ENCODE measurements at places on chromosomes 4 and X. TPM values are rescaled to one million over a fixed set of nuclear protein-coding genes. Genes with fewer than 3 reads are reported as not detected.

The DCX gene
- total RNA-seq = not detected

The SMIM43 gene
- total RNA-seq = 6.6 TPM

The NKX6-1 gene
- total RNA-seq = 18.6 TPM

The MRPL1 gene
- total RNA-seq = 19.4 TPM

The SLC6A14 gene
- total RNA-seq = not detected

The PCDH19 gene
- total RNA-seq = under 0.01 TPM

The SPIN2A gene
- 0.99 TPM for total RNA-seq

The VEGFC gene
- 37.2 TPM for total RNA-seq

The CFAP47 gene
- total RNA-seq = not detected

The GBA3 gene
- total RNA-seq = not detected

The GSX2 gene
- not detected for total RNA-seq

The ZNF711 gene
- total RNA-seq = under 0.01 TPM

The SMR3B gene
- total RNA-seq = not detected

The SATL1 gene
- total RNA-seq = not detected

The SUPT20HL2 gene
- total RNA-seq = not detected

The MYOZ2 gene
- 0.15 TPM for total RNA-seq

The GRID2 gene
- total RNA-seq = not detected

The AKAP14 gene
- total RNA-seq = not detected

The LRRC66 gene
- total RNA-seq = 0.83 TPM

The TIGD2 gene
- 9.6 TPM for total RNA-seq

The RNF212 gene
- 4.6 TPM for total RNA-seq

The FOXR2 gene
- total RNA-seq = not detected

The TIMM8A gene
- total RNA-seq = 3.9 TPM

The BTK gene
- total RNA-seq = 0.15 TPM

The MAP3K15 gene
- total RNA-seq = under 0.01 TPM

The PIN4 gene
- 15.6 TPM for total RNA-seq

The ARFIP1 gene
- 61.2 TPM for total RNA-seq

The NLGN4X gene
- total RNA-seq = under 0.01 TPM

The VCX gene
- total RNA-seq = not detected

The NIPAL1 gene
- total RNA-seq = not detected

The TASL gene
- not detected for total RNA-seq

The ENPEP gene
- total RNA-seq = 0.33 TPM

The BEX1 gene
- 0.15 TPM for total RNA-seq

The PAK3 gene
- total RNA-seq = 1.2 TPM

The SLC2A9 gene
- total RNA-seq = 2.8 TPM

The CPLX1 gene
- 0.17 TPM for total RNA-seq

The SOWAHD gene
- total RNA-seq = 0.17 TPM

The NPY5R gene
- not detected for total RNA-seq

The AR gene
- 16.0 TPM for total RNA-seq

The RAB9A gene
- 37.5 TPM for total RNA-seq

The GLRA3 gene
- not detected for total RNA-seq

The OPRPN gene
- total RNA-seq = not detected

The RASGEF1B gene
- under 0.01 TPM for total RNA-seq

The SULT1E1 gene
- total RNA-seq = not detected

The H2BW2 gene
- total RNA-seq = not detected

The HTR2C gene
- total RNA-seq = not detected

The CDX4 gene
- not detected for total RNA-seq

The CYLC1 gene
- total RNA-seq = not detected

The DNAAF6 gene
- not detected for total RNA-seq

The ASB5 gene
- total RNA-seq = 1.2 TPM

The NLGN3 gene
- 2.3 TPM for total RNA-seq

The TCEAL7 gene
- 43.7 TPM for total RNA-seq

The CLNK gene
- not detected for total RNA-seq

The BMPR1B gene
- total RNA-seq = 1.6 TPM

The DMP1 gene
- not detected for total RNA-seq

The HHIP gene
- total RNA-seq = 0.29 TPM

The POF1B gene
- total RNA-seq = not detected

The TEX13D gene
- not detected for total RNA-seq
